ENCODE measurements at places on chromosomes 3 and 15. TPM values are rescaled to one million over a fixed set of nuclear protein-coding genes. Genes with fewer than 3 reads are reported as not detected.

The PLS1 gene
- total RNA-seq, result 5.4 TPM

The MUSTN1 gene
- total RNA-seq, result 0.57 TPM

The SERPINI1 gene
- total RNA-seq, result 0.99 TPM

The LRRC15 gene
- not detected for total RNA-seq

The LIPH gene
- not detected for total RNA-seq

The LEKR1 gene
- 0.43 TPM for total RNA-seq

The WNT7A gene
- total RNA-seq, result 0.10 TPM

The BCHE gene
- total RNA-seq, result not detected

The SAXO2 gene
- total RNA-seq, result 0.69 TPM

All from activated naive CD4-positive, alpha-beta T cell treated with anti-CD3 and anti-CD28 coated beads for 36 hours (primary cell).